ENCODE measurements at places on chromosomes 12 and 14. TPM values are rescaled to one million over a fixed set of nuclear protein-coding genes. Genes with fewer than 3 reads are reported as not detected.

DNA sequence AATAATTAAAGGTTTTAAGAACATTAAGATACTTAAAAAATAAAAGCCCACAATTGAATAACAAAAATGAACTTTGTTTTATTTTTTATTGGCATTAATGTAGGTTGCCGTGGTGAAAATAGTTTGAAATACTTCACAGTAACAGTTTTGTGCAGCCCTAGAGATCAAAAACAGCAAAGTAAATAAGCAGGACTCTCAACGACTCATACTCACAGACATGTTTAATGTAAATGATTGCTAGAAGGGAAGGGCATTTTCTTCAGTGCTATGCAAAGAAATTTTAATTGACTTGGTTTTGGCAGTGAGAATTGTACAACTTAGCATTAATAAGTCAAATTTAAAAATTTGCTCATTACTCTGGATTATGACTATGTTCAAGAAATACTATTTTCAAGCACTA is 16.0 kb downstream of the TRMT5 start:
- no peaks in the 10 kb centered on the region for H3K36me3 ChIP-seq
- H3K27me3 ChIP-seq: no peaks in the 10 kb centered on the region
- no peak for DNase-seq
- no peaks in the 10 kb centered on the region for H3K4me1 ChIP-seq

PAX9 gene
- 1.9 TPM for total RNA-seq

DNA sequence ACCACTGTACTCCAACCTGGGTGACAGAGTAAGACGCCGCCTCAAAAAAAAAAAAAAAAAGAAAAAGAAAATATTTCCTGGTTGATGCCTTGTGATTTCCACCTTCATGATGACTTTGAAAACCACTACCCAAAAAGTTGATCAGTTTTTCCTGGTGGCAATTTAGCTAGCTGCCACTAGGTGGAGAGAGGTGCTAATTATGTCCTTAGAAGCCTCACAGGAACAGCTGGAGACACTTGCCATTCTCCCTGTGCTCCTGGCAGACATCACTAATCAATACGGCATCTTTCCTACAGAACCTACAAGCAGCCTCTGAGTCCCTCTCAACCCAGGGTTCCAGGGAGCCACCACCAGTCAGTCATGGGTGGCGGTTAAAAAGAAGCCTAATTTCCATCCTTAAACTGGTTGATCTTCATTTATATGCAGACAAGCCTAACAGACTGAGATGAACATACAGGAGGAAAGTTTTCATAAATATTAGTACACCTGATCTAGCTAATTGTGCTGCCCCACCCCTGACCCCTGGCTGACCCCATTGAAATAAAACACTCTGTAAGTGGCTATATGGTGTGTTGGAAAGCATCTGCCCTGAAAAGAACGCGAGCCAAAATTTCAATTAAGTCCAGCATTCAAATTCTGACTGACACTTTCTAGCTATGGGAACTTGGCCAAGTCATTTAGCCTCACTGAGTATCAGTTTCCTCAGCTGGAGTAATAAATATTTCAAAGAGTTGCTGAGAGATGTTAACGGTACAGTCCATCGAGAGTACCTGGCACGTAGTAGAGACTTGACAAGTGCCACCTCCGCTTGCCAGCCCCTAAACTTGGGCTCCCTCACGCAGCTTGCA is 6.2 kb upstream of the OAS1 start:
- H3K4me1 ChIP-seq: no peaks in the 10 kb centered on the region
- H3K36me3 ChIP-seq: no peaks in the 10 kb centered on the region

PTHLH gene
- 53.5 TPM for total RNA-seq

GRCh38 chr12:20351406-20351805 is 16.9 kb upstream of the PDE3A start:
- no peak overlapping the region for H3K4me3 ChIP-seq
- H3K27me3 ChIP-seq: no peaks in the 10 kb centered on the region
- no peaks in the 10 kb centered on the region for H3K4me1 ChIP-seq

DNA sequence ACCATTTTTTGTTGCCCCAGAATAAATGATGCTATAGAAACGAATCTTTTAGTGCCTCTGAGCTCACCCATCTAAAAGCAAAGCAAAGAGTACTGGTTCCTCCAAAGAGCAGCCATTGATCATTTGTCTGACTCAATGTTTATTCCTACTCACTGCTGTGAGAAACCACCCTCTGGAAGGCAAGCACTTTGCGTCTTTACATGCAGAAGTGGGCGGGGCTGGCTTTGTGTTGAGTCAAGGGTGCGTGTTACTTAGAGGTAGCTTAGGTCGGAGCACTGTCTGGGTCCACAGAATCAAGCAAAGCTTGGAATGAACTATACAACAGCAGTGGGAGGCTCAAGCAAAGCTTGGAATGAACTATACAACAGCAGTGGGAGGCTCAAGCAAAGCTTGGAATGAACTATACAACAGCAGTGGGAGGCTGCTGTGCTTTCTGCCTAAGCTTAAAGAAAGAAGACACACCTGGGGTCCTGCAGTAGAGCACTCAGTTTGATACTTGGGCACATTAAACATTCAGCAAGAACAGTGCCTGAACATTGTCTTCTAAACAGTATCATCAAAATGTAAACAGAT is 77.2 kb upstream of the PRICKLE1 start:
- H3K27ac ChIP-seq: no peak overlapping the region
- peak; percentile 71 for DNase-seq
- H3K27me3 ChIP-seq: no peaks in the 10 kb centered on the region

GRCh38 chr14:24149302-24149969 is 2.1 kb downstream of the RNF31 start:
- H3K27me3 ChIP-seq: no peaks in the 10 kb centered on the region
- peaks cover 31% of the 10 kb centered on the region for H3K36me3 ChIP-seq
- H3K4me1 ChIP-seq: peaks cover 16% of the 10 kb centered on the region
- H3K27ac ChIP-seq: no peak overlapping the region
- no peak overlapping the region for H3K4me3 ChIP-seq

- peaks cover 28% of the 10 kb centered on the region for H3K27me3 ChIP-seq
- H3K36me3 ChIP-seq: no peaks in the 10 kb centered on the region
- no peak overlapping the region for H3K27ac ChIP-seq
- peaks cover 6% of the 10 kb centered on the region for H3K4me1 ChIP-seq
These were observed 8.3 kb downstream of the PLD4 start for GRCh38 chr14:104932676-104933631.

WSCD2 gene
- total RNA-seq: 0.10 TPM

SLC38A1 gene
- 141 TPM for total RNA-seq

GRCh38 chr12:44817687-44818086 is 58.4 kb downstream of the NELL2 start:
- no peak overlapping the region for H3K4me3 ChIP-seq
- no peaks in the 10 kb centered on the region for H3K27me3 ChIP-seq
- H3K36me3 ChIP-seq: no peaks in the 10 kb centered on the region
- DNase-seq: no peak

DNA sequence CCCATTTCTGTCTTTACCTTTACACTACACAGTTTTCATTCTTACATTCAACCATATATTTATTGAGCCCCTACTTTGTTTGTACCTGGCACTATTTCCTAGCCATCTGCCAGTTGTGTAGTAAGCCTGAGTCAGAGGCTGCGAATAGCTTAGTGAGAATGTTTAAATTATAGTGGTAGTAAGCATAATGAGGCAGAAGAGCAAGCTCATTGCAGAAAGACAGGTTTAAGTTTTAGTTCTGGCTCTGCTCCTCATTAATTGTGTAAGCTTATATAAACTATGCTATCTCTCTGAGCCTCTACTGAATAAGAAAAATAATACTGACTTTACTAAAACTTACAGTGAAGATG is 123.5 kb downstream of the NAV3 start:
- no peak overlapping the region for H3K27ac ChIP-seq
- peaks cover 4% of the 10 kb centered on the region for H3K36me3 ChIP-seq
- no peaks in the 10 kb centered on the region for H3K4me1 ChIP-seq
- peak; percentile 41 for DNase-seq
- no peaks in the 10 kb centered on the region for H3K27me3 ChIP-seq
- H3K4me3 ChIP-seq: no peak overlapping the region

- H3K27ac ChIP-seq: peak overlapping the region; percentile 60
- no peaks in the 10 kb centered on the region for H3K27me3 ChIP-seq
- H3K36me3 ChIP-seq: no peaks in the 10 kb centered on the region
- no peak overlapping the region for H3K4me3 ChIP-seq
- H3K4me1 ChIP-seq: peaks cover 35% of the 10 kb centered on the region
These were observed 16.0 kb downstream of the FNTB start for GRCh38 chr14:65002586-65003210.

OR10P1 gene
- not detected for total RNA-seq

ACOT6 gene
- total RNA-seq: not detected

RTN1 gene
- 1.2 TPM for total RNA-seq

DNA sequence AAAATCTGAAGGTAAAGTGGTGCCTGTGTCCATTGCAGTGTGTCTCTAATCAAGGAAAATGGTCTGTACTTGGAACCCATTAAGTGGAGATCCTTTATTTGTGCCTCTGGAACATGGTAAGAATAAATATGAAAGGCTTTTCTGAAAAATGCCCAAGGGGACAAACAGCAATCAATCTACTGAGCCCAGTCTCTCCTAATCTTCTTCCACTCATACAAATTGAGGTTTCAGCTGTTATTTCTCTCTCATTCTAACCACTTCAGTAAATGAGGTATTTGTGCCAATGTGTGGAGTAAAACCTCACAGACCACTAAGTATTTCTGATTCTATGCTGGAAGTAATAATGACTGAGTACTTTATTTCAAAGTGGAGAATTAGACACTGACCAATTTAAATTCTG is 82.3 kb upstream of the ST8SIA1 start:
- H3K36me3 ChIP-seq: no peaks in the 10 kb centered on the region
- no peak for DNase-seq
- no peak overlapping the region for H3K27ac ChIP-seq
- H3K27me3 ChIP-seq: no peaks in the 10 kb centered on the region
- no peak overlapping the region for H3K4me3 ChIP-seq
- no peaks in the 10 kb centered on the region for H3K4me1 ChIP-seq

DNA sequence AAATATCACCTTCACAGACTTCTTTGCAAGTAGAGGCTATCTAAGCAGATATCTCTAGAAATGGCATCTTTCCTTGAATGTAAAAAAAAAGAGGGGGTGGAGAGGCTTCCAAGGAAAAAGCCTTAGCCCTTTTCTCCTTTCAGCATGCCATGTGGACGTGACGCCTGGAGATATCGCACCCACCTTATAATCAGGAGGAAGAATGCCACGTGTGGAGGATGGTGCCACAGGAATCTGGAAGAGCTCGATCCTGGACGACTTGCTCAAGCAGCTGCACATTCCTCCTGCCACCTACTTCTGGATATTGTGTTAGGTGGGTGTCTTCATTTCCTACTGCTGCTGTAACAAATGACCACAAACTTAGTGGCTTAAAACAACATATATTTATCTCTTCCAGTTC is 203.6 kb downstream of the NUAK1 start:
- peaks cover 27% of the 10 kb centered on the region for H3K4me1 ChIP-seq
- H3K27ac ChIP-seq: peak overlapping the region; percentile 63
- peak; percentile 90 for DNase-seq
- no peak overlapping the region for H3K4me3 ChIP-seq
- no peaks in the 10 kb centered on the region for H3K27me3 ChIP-seq

GRCh38 chr12:95623554-95624170 is 72.4 kb upstream of the USP44 start:
- H3K36me3 ChIP-seq: no peaks in the 10 kb centered on the region
- H3K4me1 ChIP-seq: peaks cover 11% of the 10 kb centered on the region
- H3K4me3 ChIP-seq: no peak overlapping the region
- peak; percentile 80 for DNase-seq
- peak overlapping the region; percentile 61 for H3K27ac ChIP-seq

TCL1B gene
- total RNA-seq: not detected

SOX5 gene
- 14.1 TPM for total RNA-seq

DNA sequence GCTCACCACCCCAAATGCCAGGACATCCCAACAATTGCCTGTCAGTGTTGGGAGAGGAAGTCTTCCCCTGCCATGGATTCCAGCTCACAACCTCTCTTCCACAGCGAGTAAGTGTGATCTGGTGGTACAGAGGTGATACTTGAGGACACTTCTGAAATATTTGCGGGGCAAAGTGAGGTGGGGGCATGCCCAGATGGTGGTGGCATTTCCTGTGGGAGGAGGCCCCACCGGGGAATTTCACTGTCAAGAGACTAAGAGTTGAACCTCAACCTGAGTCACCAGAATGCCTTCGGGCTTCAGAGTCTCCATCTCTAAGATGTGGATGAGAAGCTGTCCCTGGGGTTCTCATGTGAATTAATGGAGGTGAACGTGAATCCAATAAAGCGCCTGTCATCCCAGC is 122.3 kb upstream of the RFLNA start:
- peak; percentile 21 for DNase-seq
- H3K4me1 ChIP-seq: no peaks in the 10 kb centered on the region
- no peaks in the 10 kb centered on the region for H3K27me3 ChIP-seq
- no peaks in the 10 kb centered on the region for H3K36me3 ChIP-seq
- no peak overlapping the region for H3K4me3 ChIP-seq

LRP10 gene
- total RNA-seq: 157 TPM

- H3K4me1 ChIP-seq: no peaks in the 10 kb centered on the region
- H3K36me3 ChIP-seq: no peaks in the 10 kb centered on the region
- no peak overlapping the region for H3K4me3 ChIP-seq
- H3K27ac ChIP-seq: no peak overlapping the region
These were observed 120.1 kb upstream of the MAX start for GRCh38 chr14:65222440-65222858.

CACNA1C gene
- total RNA-seq: 1.5 TPM

DNA sequence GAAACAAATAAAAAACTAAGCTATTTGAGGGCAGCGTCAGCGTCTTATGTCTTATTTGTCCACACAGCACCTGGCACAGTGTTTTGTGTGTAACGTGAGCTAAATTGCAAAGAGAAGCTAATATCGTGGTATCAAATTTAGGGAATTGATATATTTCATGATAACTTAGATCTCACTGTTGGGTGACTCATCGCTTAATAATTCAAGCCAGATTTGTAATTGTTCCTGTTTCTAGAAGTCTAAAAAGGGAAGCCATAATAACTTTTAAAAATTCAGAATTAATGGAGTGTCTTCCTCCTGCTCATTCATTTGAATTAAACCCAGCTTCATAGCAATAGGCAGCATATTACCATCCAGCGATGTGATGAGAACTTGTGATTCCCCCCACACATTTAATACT is 214.7 kb downstream of the PDZRN4 start:
- H3K27ac ChIP-seq: no peak overlapping the region
- no peaks in the 10 kb centered on the region for H3K36me3 ChIP-seq
- no peak for DNase-seq

DNA sequence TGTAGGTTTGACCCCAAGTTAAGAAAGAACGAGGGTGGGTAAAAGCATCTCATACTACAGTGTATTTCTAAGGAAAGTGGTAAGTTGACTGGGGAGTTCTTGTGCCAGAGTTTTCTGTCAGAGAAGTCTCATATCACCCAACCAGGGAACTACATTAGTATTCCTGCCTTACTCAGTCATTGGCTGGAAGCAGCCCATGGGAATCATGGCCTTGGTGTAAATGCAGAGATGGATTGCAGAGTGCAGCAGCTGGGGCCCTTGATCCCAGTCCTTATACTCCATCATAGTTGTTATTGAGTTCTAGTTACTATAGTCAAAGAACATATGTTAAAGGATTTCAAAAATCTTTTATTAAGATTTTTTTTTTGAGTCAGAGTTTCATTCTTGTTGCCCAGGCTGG is 105.8 kb downstream of the MNAT1 start:
- no peak for DNase-seq
- H3K27me3 ChIP-seq: no peaks in the 10 kb centered on the region
- H3K36me3 ChIP-seq: peaks cover 4% of the 10 kb centered on the region
- H3K4me3 ChIP-seq: no peak overlapping the region
- no peaks in the 10 kb centered on the region for H3K4me1 ChIP-seq

Measured in astrocyte (in vitro differentiated cells and primary cell).